ENCODE measurements at places on chromosomes 13 and 19.
A peak's percentile ranks its signal among the peaks of the same experiment; 100 is the strongest.

DNA sequence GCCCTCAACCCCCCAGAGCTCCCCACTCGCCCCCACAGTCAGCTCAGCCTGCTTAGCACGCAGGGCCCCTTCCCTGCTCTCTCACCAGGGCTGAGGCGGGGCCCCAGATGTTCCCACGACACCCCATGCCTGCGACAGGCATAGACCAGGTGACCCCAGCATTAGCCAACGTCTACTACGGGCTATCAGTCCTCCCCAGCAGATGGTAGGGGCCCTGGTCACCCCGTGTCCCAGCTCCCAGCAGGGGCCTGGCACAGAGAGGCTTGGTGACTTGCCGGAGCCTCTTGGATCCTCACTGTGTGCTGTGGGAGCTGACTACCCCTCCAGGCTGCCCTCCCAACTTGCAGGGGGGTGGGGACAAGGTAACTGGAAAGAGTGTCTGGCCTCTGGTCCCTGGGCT, 80.6 kb downstream of the KDM4B start:
- no peak for DNase-seq

DNA sequence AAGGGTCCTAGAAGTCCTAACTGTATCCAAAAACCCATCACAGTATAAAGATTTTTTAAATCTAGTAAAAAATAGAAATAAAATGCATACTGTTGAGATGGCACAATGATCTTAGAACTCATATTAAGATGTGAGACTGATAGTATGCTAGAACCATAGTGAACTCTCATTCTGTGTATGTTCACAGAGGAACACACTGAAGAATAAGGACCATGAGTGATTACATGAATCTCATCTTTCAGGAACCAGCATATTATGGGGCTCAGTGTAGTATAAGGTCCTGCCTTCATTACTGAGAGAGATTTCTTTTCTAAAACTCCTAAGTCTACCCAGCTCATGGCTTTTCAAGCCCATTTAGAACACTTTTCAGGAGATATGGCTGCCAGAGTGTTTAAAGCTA, 59.8 kb upstream of the RFC3 start:
- DNase-seq, result no peak

DNA sequence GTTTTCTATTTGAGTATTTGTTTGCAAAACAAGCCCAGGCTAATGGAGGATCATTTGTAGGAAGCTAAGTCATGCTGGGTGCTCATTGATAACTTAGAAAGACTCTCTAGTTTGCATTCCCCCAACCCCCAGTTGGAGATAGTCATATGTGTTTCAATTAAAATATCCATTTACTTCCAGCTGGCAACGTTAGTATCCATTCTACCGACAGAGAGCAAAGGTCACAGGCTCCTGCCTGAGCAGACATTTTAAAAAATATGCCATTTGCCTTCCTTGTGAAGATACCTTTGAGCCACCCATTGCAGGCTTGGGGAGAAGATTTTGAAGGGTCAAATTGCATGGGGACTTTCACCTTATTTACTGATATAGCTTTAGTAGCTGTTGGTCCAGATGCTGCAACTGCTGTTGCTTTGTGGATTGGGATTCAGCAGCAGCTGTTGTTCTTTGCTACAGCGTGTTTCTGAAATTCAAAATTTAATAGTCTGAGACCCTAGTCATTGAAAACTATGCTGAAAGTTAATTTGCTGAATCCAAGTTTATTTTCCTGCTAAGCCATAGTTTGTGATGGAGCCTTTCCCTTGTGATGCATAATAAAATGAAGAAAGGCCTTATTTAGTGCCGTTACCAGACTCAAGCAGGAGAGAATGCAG, 335.1 kb downstream of the GPC6 start:
- DNase-seq, result no peak

- DNase-seq, result peak; percentile 91
These were observed 8.4 kb upstream of the BCAM start for GRCh38 chr19:44800461-44800860.

DNA sequence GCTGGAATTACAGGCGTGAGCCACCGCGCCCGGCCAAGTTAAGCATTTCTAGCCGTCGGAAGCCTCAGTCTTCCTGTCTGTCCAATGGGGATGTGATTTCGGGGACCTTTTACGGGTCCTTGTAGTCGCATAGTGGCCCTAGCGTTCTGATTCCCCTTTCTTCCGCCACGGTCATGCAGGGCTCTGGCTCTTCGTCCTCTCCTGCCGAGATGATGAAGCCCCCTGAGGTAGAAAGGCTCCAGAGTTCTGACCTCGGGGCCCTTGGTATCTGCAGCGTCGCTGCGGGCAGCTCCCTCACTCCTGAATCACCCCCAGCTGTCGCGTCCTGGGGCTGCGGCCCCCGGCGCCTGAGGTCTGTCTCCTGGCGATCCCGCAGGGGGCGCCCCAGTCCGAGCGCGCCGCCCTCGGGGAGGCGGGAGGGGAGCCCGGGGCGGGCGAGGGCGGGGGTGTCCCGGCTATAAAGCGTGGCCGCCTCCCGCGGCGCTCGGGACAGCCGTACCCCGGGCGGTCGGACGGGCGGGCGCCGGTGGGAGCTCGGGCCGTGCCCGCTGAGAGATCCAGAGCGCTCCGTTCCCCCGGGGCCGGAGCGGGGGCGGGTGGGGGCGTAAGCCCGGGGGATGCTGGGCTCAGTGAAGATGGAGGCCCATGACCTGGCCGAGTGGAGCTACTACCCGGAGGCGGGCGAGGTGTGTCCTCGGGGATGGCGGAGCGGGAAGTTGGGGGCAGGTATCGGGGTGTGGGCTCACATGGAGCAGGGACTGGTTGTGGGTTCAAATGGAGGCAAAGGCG, at the start of gene FOXA3:
Gene FOXA3 (plus strand): TSS at position 487 of the 789 bp plus-strand sequence. CDS start 131 bp downstream, at position 618.
- DNase-seq, result peak; percentile 93

GRCh38 chr19:17512574-17512939, 1.1 kb downstream of the PGLS start:
- DNase-seq, result no peak

DNA sequence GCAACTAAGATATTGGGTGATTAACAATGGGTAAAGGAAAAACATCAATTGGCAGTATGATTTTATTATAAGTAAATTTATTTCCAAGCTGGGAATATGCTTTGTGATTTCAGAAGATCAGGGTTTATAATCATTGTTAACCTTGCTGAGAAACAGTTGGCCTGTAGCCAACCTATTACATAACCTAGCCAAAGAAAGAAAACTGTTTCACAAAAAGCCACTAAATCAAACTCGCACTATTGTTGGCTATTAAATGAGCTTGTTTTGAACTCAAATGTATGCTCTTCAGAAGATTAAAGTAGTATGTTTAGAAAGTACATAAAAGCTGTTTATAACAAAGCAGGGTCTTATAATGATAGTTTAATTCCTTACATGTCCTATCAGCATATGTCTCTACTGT, 151.7 kb downstream of the LHFPL6 start:
- DNase-seq, result no peak

DNA sequence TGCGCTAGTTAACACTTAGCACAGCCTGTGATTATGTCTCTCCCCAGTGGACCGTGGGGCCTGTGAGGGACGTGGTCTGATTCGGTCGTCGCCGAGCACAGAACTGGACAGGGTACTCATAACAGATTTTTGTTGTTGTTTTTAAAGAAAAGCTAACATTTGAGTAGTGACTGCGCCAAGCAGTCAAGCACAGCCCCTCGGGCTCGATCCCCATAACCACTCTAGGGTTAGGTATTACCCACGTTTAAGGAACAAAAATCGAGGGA, 805 bp upstream of the PTOV1 start:
- no peak for DNase-seq

GRCh38 chr13:53004573-53004972, 24.0 kb upstream of the OLFM4 start:
- no peak for DNase-seq

- peak; percentile 82 for DNase-seq
These were observed 427 bp downstream of the RTBDN start for GRCh38 chr19:12833738-12834565.

DNA sequence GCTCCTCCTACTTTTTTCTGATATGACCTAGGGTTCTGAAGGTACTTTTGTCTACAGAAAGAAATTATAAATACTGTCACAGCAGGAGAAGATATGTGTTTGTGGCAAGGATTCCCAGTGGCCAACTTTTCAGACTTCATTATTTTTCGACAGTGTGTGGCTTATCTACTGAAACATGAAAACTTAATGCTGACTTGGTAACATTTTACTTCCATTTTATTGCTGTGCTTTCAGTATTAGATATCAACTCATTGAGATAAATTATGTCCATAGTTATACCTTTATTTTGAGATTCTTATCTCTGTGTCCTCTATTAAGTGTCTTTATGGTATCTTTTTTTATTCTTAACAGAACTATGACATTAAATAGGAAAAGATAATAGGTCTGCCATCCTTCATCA, 700.0 kb downstream of the PCDH9 start:
- DNase-seq, result no peak

- no peak for DNase-seq
These were observed 3.2 kb downstream of the CEACAM5 start for GRCh38 chr19:41711376-41712261.

DNA sequence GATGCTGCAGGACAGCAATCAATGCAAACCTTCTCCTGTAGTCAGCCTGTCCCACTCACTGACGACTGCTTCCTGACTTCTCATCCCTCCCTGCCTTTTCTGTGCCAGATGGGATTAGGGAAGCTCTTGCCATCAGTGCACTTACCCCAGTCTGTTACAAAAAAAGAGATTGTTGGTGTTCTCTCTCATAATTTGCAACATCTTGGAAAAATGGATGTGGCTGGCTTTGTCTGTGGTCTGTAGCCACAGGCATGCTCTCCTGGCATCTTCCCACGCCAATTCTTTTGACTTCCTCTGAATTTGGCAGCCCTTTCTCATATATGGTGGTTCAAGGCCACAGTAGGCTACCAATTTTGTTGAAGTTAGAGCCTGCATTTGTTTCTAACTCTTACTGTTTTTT, 11.6 kb upstream of the HTR2A start:
- DNase-seq, result no peak

DNA sequence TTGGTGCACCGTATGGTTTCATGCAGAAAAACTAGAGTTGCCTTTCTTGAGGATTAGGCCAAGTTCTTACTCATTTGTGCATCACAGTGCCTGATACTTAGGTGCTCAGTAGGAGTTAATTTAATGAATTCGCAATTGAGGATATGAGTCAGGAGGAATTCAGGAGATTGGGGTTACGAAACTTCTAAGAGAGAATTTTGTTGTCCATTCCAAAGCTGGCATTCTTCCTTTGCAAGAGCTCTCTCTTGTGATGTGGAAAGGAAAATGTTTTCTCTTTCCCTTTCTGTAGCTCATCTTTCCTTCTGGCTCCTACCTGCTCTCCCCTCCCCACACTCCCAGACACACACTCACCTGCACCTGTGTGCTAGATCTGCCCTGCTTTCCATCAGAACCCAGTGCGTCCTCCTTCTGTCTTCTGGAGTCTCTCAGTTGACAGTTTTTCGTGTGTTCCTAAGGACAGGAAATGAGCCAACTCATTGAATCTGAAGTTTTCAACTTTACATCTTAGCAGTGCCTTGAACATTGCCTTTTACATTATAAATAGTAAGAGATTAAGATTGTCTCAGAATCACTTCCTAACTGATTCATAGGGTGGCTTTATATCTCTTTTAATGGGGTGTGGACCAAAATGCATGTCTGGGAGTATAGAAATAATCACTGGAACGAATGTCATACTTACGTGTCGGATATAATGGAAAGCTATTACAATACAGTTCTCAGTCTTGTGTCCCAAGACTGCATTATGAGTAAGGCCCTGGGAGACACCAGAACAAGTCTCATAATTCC, 19.7 kb upstream of the ERCC5 start:
- no peak for DNase-seq

DNA sequence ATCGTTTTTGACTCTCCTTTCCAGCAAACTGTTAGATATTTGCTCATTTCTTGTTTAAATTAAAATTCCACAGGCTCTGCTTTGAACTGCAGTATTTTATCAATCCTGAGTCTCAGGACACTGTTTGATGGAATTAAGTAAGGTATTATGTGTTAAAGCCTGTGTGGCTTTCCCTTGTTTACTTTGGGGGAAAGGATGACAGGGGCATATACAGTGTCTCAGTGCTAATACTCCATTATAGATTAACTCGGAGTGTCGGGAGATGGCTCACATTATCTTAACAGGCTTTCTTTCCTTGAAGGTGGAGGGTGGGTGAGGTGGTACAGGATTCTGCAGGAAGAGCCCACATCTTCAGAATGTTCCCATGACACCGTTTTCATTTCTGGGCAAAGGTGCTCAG, 84.7 kb downstream of the SHISA2 start:
- no peak for DNase-seq

DNA sequence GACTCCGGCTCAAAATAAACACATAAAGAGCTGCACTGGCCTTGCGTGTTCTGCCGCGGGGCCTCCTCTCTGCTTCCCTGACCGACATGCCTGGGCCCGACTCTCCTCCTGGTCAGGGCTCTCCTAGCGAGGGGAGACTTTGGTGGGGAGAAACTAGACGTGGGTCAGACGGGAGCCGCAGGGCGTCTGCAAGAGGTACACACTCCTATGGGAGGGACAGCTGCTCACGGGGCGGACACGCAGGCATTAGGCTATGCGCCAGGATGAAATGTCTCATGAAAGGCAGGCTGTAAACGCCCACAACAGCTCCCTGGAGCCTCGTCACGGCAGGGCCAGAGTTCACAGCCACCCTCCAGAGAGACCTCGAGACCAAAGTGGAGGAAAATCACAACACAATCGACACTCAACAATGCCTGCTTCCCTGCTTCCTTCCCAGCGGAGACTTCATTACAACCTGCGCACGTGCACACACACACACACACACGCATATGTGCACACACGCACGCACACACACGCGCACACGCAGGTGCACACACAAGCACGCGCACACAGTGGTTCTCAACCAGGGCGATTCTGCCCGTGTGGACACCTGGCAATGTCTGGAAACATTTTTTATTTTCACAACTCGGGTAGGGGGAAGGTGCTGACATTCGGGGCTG, 5.8 kb downstream of the SLC39A3 start:
- DNase-seq, result no peak

DNA sequence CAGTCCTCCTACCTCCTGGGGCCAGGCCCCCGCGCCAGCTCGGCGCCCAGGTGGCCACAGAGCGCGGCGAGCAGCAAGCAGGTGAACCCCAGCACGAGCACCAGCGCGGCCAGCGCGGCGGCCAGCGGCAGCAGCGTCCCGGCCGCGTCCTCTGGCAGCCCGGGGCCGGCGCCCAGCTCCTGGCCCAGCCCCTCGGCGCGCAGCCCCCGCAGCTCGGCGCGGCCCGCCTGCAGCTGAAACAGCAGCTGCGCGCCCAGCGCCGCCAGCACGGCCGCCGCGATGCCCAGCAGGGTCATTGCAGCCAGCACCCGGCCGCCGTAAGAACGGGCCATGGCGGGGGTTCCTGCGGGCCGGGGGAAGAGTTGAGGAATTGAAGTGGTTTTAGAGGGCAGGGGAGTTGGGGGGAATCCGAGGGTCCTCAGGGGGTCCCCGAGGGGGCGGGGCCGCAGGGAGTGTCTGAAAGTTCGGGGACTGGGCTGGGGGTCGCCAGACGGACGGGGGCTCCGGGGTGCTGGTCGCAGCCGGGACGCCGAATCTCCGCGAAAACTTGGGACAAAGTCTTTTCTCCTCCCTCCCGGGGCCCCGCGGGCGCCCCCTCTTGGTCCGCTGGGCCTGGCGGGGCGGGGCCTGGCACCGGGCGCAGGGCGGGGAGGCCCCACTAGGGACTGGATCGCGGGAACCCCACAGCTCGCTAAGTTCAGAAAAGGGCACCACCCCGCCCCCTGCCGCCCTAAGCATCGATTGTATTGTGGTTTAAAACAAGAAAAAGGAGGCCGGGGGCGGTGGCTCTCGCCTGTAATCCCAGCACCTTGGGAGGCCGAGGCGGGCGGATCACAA, at the start of gene TMEM221:
Gene TMEM221 (minus strand): TSS at position 538 of the 837 bp plus-strand sequence. CDS start 206 bp downstream, at position 332.
- peak; percentile 79 for DNase-seq

All from GM13977 (cell line).